ENCODE measurements at places on chromosomes 6 and 20. TPM values are rescaled to one million over a fixed set of nuclear protein-coding genes. Genes with fewer than 3 reads are reported as not detected.

GRCh38 chr20:6238421-6238820, 115.6 kb upstream of the FERMT1 start:
- DNase-seq, result no peak

GRCh38 chr6:80223743-80224212, 117.3 kb downstream of the BCKDHB start:
- no peak for DNase-seq

DNA sequence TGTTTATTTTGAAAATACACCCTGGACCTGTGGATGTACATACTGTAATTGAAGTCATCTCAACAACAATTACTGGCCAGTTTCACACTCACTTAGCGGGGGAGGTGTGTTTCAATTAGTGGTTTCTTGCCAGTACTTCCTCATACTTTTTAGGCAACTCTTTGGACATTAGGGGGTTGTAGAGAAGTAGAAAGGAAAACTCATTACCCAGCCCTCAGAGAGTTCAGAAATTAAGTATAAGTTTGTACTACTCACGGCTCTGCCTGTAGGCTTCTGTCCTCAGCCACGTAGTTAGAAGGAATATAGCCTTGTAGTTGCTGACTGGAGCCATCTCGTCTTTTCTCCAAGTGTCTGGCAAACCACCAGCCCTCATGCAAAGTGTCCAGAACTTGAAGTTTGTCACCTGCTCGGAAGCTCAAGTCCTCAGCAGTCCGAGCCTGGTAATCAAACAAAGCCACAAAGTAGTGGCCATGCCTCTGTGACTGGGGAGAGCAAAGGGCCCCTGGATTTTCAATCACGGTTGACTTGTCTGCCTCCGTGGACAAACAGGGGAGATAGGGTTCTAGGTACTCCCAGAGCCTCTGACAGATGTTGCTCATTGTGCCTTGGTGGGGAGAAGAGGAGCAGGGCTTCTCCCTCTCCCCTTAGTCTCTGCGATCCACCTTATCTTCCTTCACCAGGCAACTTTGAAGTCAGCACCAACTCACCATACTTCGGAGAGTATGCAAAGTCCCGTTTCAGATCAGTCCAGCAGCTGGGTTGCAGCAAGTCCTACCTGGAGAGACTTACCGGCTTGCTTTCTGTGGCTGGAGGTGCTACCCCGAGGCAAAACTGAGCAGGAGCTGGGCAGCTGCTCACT, 749 bp downstream of the FRK start:
- peak; percentile 14 for DNase-seq

DNA sequence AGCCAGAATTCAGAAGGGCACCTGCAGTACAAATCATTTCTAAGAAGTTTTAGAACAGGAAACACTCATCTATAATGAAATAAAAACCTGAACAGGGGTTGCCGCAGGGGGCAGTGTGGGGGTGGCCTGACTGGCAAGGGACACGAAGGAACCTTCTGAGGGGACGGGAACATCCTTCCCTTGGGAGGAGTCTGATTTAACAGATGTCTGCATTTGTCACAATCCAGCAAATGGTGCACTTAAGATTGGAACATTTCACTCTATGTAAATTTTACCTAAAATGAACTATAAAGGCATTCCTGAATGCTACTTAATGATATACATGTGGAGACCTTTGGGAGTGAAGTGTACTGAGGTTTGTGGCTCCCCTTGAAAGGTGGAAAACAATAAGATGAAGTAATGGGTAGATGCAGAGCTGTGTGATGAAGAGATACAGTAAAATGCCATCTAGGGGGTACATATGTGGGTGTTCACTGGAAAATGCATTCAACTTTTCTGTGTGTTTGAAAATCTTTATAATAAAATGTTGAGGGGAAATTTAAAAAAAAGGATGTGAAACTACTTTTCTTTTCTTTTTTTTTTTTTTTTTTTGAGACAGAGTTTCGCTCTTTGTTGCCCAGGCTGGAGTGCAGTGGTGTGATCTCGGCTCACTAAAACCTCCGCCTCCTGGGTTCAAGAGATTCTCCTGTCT, 89.5 kb downstream of the SNX5 start:
- DNase-seq, result no peak

DNA sequence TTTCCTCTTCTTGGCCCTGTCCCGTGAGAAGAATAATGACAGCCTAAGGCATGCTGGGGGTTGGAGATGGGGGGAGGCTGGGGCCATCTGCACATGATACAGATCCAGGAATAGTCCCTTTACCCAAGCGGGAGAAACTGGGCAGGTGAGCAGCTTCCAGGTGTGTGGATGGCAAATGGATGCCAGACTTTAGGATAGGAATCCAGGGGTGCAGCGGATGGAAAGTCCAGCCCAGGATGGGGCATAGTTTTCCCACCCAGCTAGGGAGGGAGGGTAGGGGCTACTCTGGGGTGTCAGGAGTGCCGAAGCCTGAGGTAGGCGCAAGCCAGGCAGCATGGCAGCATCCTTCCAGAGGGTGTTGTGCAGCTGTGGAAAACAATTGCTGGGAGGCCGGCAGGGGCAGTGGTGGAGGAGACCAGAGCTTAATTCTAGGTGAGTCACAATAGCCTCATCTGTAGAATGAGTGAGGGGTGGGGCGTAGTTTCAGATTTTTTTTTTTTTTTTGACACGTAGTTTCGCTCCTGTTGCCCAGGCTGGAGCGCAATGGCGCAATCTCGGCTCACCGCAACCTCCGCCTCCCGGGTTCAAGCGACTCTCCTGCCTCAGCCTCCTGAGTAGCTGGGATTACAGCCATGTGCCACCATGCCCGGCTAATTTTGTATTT, 15.4 kb upstream of the FAM110A start:
- DNase-seq, result no peak

The FAM229B gene
- total RNA-seq, result 25.1 TPM

GRCh38 chr6:166156942-166157341, 10.7 kb downstream of the TBXT start:
- DNase-seq, result no peak
